ENCODE measurements at places on chromosomes 11 and 22.

DNA sequence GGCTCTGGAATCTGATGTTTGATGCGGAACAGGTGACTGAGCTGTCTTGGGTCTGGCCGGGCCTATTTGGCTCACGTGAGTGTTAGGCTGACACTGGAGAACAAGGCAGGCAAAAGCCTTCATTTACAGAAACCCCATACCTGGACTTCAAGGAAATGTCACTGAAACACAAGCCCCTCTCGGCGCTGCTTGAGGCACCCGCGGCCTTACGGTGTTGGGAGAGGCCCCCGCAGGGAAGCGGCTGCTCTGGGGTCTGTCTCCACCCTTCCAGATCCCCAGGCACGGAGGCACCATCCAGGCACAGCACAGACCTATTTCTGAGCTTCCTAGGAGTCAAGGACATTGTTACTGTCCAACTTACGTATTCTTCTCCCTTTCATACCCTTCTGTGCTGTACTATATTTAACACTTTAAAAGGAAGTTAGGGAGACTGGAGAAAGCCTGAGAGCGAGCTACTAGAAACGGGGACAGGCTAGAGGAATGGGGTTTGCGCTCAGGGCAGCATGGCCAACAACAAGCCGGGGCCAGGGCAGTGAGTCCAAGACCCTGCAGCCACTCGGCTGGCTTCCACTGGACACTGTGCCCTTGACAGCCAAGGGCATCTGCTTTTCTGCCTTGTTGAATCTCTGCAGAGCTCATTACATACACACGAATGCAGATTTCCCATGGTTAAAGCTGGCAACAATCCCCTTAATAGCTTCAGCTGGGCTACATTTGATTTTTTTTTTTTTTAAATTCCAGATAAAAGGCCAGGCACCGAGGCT, 23.8 kb downstream of the DRD4 start:
- H3K4me3 ChIP-seq = no peak overlapping the region
- no peaks in the 10 kb centered on the region for H3K27me3 ChIP-seq
- DNase-seq = peak; percentile 35
- no peaks in the 10 kb centered on the region for H3K4me1 ChIP-seq

DNA sequence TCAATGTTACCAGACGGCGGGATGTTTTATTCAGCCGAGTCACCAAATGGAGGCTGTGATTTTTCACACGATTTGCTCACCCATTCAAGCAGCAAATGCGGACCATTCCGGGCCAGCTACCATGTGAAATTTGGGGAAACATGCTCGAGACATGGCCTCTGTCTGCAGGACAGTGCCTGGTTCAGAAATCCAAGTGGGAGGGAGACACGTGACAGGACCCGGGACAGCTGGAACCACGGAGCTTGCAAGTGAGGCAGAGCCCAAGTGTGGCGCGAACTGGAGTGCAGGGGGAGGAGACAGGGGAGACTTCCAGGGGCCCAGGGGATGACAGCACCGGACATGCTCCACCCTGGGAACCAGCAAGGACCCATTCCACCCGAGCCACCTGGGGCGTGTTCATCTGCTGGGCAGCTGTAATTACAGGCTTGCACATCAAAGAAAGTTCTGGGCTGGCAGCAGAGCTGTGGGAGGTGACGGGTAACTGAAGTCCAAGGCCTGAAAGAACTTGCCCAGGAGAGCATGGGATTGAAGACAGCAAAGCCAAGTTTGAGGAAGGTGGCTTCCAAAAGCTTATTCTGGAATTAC, 16.5 kb downstream of the CERK start:
- no peak overlapping the region for H3K27ac ChIP-seq
- H3K4me1 ChIP-seq = no peaks in the 10 kb centered on the region
- no peak overlapping the region for H3K4me3 ChIP-seq
- peaks cover 24% of the 10 kb centered on the region for H3K36me3 ChIP-seq
- peak; percentile 58 for DNase-seq

DNA sequence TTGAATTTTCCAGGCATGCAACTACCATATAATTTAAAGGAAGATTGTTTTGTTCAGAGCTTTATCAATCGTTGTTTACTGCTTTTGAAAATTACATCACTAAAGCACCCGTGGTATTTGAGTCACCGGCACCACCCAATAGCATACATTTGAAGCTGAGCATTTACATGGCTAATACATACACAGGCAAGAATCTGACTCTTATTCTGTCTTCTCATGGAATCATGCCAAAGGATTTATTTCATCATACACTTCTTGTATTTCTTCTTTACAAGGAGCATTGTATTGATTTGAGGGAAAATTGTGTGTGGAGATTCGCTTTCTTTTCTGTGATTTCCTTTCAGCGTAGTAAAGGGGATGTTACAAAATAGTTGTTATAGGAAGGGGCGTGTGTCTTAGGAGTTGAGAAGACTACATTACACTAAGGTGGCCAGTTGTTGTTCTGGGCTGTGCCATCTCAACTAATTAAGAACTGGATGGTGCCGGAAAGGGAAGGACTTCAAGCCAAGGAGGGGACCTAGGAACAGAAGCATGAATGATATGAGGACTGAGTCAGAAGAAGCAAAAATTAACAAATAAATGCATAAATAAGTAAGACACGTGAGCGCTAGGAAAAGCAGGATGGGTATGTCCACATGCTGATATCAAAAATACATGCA, 12.9 kb upstream of the CD3E start:
- H3K4me3 ChIP-seq = no peak overlapping the region
- H3K27me3 ChIP-seq = peaks cover 11% of the 10 kb centered on the region
- no peak overlapping the region for H3K27ac ChIP-seq
- H3K4me1 ChIP-seq = peaks cover 7% of the 10 kb centered on the region
- no peaks in the 10 kb centered on the region for H3K36me3 ChIP-seq

GRCh38 chr11:112265659-112266409, 5.2 kb upstream of the PLET1 start:
- H3K27me3 ChIP-seq = no peaks in the 10 kb centered on the region
- H3K4me3 ChIP-seq = no peak overlapping the region
- DNase-seq = no peak
- no peak overlapping the region for H3K27ac ChIP-seq
- no peaks in the 10 kb centered on the region for H3K4me1 ChIP-seq
- H3K36me3 ChIP-seq = no peaks in the 10 kb centered on the region

- no peak for DNase-seq
- no peaks in the 10 kb centered on the region for H3K27me3 ChIP-seq
- H3K27ac ChIP-seq = no peak overlapping the region
- H3K4me3 ChIP-seq = no peak overlapping the region
These were observed 599.1 kb upstream of the FAT3 start for GRCh38 chr11:91625495-91625894.

GRCh38 chr11:129608711-129609110, 206.9 kb upstream of the TMEM45B start:
- H3K4me3 ChIP-seq = no peak overlapping the region
- H3K27ac ChIP-seq = no peak overlapping the region
- no peaks in the 10 kb centered on the region for H3K4me1 ChIP-seq

DNA sequence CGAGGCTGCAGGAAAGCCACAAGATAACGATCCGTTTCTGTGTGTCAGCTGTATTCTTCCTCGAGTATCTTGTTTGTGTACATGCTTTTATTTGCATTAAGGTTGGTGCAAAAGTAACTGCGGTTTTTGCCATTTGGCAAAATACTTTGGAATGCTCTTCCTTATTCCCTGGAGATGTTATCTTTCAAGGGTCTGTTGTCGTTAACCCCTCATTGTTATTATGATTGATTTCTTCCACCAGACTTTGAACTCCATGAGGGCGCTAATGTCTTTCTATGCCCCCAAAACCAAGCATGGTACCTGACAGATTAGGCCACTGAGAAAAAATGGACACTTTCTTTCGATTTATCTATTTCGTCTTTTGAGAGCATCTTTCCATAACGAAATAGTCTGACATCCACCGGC, 563 bp upstream of the PSMA1 start:
- no peaks in the 10 kb centered on the region for H3K27me3 ChIP-seq
- H3K4me1 ChIP-seq = peaks cover 9% of the 10 kb centered on the region
- peak overlapping the region; percentile 80 for H3K4me3 ChIP-seq
- H3K27ac ChIP-seq = peak overlapping the region; percentile 88

DNA sequence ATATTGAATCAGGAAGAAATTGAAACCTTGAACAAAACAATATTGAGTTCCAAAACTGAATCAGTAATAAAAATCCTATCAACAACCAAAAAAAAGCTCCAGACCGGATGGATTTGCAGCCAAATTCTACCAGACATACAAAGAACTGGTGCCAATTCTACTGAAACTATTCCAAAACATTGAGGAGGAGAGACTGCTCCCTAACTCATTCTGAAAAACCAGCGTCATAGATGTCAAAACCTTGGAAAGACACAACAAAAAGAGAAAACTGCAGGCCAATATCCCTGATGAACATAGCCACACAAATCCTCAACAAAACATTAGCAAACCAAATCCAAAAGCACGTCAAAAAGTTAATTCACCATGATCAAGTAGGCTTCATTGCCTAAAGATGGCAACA, 353.8 kb downstream of the TMEM135 start:
- no peak overlapping the region for H3K27ac ChIP-seq
- H3K27me3 ChIP-seq = no peaks in the 10 kb centered on the region
- no peak overlapping the region for H3K4me3 ChIP-seq
- no peaks in the 10 kb centered on the region for H3K4me1 ChIP-seq
- H3K36me3 ChIP-seq = no peaks in the 10 kb centered on the region
- DNase-seq = no peak

DNA sequence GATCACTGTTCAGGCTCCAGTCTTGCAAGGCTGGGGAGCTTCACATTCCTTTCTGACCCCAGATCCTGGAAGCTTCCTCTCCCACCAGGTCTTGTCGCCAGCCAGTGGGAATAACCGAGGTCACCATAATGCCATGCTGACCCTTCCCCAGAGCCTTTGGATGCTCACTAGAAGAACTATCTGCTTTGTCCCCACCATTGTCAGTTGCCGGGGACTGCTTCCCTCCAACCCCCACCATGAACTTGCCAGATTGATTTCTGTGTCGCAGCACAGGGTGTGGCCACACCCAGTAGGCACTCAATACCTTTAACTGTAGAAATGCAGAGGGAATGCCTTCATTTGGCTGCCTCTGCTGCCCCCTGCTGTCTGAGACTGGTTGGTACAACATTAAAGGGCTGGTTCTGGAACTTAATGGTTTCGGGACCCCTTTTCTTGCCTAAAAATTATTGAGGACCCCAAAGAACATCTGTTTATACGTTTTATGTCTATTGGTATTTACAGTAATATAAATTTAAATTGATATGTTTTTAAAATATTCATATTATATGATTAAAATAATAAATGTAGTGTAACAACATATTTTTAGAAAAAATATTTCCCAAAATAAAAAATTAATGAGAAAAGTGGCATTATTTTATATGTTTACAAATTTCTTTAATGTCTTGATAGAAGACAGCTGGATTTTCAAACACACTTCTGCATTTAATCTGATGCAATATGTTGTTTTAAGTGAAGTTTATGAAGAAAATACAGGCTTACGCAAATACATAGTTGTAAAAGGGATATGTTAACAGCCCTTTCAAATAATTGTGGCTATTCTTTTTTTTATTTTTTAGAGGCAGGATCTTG, 6.7 kb upstream of the GDPD5 start:
- no peak overlapping the region for H3K4me3 ChIP-seq
- peaks cover 6% of the 10 kb centered on the region for H3K27me3 ChIP-seq
- H3K27ac ChIP-seq = no peak overlapping the region
- peaks cover 6% of the 10 kb centered on the region for H3K4me1 ChIP-seq

DNA sequence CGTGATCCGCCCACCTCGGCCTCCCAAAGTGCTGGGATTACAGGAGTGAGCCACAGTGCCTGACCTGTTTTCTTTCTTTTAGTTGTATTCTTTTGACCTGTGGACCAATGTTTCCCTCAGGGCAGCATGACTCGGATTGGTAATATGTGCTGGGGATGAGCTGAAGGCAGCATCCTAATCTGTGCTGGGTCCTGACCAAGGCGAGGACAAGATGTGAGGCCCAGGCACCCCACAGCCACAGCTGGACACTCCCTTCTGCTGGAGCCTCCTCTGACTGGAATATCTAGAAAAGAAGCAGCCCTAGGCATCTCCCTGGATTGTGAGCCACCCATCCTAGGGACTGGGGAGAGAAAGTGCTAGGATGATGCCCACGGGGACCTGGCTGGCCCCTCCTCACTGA, 105.4 kb downstream of the PDE2A start:
- H3K27me3 ChIP-seq = peaks cover 2% of the 10 kb centered on the region
- H3K4me3 ChIP-seq = no peak overlapping the region
- no peak for DNase-seq
- H3K27ac ChIP-seq = no peak overlapping the region

GRCh38 chr11:8219257-8220021, 44.2 kb downstream of the LMO1 start:
- no peaks in the 10 kb centered on the region for H3K4me1 ChIP-seq
- peaks cover 11% of the 10 kb centered on the region for H3K27me3 ChIP-seq
- no peak overlapping the region for H3K4me3 ChIP-seq
- peak; percentile 96 for DNase-seq
- H3K27ac ChIP-seq = no peak overlapping the region

GRCh38 chr11:48037709-48038468, 57.5 kb downstream of the PTPRJ start:
- peaks cover 9% of the 10 kb centered on the region for H3K36me3 ChIP-seq
- DNase-seq = no peak
- no peak overlapping the region for H3K4me3 ChIP-seq

DNA sequence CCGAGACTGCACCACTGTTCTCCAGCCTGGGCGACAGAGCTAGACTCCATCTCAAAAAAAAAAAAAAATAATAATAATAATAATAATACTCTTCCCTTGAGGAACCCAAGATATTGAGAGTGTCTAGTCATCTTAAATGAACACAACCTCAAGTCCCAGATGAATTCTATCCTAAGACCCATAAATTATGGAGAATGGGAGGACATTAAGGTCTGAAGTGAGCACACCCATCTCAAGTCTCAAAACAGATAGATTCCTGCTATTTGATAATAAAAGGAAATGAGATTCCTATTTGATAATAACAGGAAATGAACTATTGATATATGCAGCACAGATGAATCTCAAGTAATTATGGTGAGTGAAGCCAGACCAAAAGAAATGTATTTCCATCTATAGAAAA, 51.5 kb downstream of the MAPK1 start:
- H3K27ac ChIP-seq = peak overlapping the region; percentile 93
- DNase-seq = no peak
- no peaks in the 10 kb centered on the region for H3K36me3 ChIP-seq
- H3K4me3 ChIP-seq = no peak overlapping the region

DNA sequence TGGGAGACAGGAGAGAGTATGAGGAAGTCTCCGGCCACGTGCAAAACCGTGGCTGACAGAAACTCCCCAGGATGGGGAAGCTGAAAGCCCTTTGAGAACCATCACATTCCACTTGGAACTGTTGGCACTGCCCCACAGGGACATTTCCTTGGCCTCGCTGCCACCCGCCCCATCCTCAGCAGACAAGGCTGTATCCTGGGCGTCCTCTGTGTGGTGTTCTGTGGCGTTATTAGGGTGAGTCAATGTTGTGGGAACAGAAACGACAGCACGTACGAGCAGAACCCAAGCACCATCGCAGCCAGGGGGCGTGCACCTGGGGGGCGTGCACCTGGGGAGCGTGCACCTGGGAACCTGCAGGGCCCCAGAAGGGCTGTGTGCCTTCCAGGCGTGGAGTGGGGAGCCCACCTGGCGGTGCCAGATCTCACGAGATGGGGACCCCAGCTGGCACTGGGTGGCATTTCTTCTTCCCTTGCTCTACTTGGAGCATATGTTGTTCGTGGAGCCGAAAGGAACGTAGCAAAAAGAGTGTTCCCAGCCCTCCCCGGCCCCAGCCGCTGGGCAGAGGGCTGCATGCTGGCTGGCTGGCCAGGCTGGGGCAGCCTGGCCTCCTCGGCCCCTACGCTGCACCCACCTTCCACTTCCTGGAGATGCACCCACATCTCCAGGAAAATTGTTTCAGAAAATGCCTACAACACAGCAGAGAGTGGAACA, 35.4 kb downstream of the NFAM1 start:
- no peaks in the 10 kb centered on the region for H3K27me3 ChIP-seq
- no peaks in the 10 kb centered on the region for H3K4me1 ChIP-seq
- DNase-seq = no peak
- no peak overlapping the region for H3K27ac ChIP-seq

Data from osteoblast (primary cell).